ENCODE measurements at places on chromosomes 12 and 14. TPM values are rescaled to one million over a fixed set of nuclear protein-coding genes. Genes with fewer than 3 reads are reported as not detected.

The HCAR3 gene
- not detected for total RNA-seq

The C14orf132 gene
- total RNA-seq, result 8.1 TPM

The GPX2 gene
- not detected for total RNA-seq

The UNC119B gene
- 58.9 TPM for total RNA-seq

The LRTM2 gene
- 0.09 TPM for total RNA-seq

The SCAF11 gene
- total RNA-seq, result 108 TPM

The ABCC9 gene
- total RNA-seq, result not detected

The TMPRSS12 gene
- total RNA-seq, result not detected

The KRT7 gene
- total RNA-seq, result not detected

The MYF5 gene
- total RNA-seq, result not detected

The NPFF gene
- not detected for total RNA-seq

The GDF3 gene
- total RNA-seq, result not detected

The PARP11 gene
- total RNA-seq, result 11.1 TPM

The KLRC4 gene
- not detected for total RNA-seq

The CIROP gene
- total RNA-seq, result 0.06 TPM

The FAM186B gene
- 0.25 TPM for total RNA-seq

The FGF23 gene
- 0.58 TPM for total RNA-seq

The SCYL2 gene
- total RNA-seq, result 62.0 TPM

The C14orf39 gene
- 6.2 TPM for total RNA-seq

The SLC17A8 gene
- total RNA-seq, result not detected
